ENCODE measurements at places on chromosomes 12 and 14.

GRCh38 chr14:52724360-52724644 lies 5.7 kb upstream of the STYX start:
- no peak for DNase-seq

DNA sequence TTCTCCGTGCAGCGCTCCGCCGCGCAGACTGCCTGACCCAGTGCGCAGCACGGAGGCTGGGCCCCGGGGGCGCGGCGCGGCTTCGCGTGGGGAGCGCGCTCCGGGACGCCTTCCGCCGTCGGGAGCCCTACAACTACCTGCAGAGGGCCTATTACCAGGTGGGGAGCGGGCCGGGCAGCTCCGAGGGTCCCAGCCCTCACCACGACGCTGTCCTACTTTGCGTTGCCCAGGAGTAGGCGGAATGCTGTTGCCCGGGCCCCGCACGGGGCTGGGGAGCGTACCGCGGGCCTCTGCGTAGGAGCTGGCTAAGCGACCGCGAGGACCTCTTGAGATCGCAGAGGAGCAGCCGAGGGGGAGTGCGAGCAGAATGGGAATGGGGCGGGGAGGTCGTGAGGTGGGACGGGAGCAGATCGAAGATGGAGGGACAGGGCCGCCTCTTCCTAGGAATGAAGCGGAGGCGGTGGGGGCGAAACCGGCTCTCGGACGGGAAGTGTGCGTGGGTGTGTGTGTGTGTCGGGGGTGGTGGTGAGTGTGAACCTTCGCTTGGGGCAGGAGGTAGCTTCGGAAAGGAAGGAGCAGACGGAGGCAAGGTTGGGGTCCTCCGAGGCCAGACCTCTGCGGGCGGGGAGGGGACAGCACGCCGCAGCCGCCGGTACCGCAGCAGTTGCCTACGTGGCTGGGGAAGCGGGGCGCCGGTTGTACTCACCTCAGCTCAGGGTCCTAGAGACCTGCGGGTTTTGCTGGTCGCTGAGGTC lies 751 bp downstream of the P3H3 start:
- DNase-seq = no peak

DNA sequence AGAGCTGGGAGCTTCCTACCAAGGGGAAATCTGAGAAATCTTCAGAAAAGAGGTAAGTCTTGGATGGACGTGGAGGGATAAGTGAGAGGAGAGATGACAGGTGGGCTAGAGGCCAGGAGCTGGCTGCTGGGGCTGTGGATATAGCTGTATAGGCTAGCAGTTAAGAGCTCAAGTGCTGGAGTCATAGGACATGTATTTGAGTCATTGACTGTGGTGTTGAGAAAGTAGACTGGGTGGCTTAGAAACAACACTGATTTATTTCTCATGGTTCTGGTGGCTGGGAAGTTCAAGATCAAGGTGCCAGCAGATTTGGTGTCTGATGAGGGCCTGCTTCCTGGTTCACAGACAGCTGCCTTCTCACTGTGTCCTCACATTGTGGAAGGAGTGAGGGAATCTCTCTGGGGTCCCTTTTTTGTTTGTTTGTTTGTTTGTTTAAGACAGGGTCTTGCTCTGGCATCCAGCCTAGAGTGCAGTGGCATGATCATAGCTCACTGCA lies 151.1 kb upstream of the FUT8 start:
- DNase-seq = no peak

DNA sequence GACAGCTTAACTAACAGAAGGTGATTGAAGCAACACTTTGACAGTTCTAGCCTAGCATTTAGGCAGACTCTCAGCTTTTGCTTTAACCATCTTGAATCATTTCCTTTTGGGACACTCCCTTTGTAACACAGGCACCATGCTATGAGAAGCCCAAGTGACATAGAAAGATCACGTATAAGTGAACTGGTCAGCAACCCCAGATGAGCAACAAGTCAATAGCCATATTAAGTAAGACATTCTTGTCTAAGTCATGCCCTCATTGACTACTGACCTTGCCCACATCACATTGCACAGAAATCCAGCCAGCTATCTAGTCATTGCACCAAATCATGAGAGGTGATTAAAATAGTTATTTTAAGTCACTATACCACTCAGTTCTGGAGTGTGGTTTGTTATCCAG lies 476.8 kb downstream of the TRHDE start:
- DNase-seq = no peak

DNA sequence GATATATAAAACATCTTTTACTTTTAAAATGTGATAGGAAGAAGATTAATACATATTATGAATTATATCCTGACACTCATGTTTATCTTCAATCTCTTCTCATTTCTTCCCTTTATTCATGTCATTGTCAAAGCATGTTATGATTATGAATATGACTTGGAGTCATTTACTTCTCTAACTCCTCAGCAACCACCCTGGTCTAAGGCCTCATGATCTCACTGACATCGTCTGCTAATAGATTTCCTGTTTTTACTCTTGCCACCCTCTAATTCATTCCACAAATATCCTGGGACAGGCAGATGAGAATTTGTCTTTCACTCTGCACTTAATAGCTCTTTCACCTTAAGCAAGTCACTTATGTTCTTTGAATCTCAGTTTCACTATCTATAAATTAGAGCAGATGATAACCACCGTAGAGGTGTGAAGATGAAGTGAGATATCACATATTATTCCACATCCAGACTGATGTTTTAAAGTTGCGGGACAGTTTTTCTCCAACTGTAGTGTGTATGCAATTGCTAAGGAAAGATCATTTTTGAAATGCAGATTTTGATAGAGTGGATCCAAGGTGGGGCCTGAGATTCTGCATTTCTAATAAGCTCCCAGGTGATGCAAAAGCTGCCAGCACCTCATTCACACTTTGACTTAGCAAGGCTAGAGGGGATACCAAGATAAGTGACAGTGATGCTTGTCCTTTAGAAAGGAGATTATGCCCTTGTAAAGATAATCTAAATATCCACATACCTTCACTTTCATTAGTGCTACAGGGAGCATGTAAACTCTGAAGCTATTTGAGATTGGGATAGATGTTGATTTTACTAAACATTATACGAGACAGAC lies 3.3 kb upstream of the IAPP start:
- DNase-seq = no peak

DNA sequence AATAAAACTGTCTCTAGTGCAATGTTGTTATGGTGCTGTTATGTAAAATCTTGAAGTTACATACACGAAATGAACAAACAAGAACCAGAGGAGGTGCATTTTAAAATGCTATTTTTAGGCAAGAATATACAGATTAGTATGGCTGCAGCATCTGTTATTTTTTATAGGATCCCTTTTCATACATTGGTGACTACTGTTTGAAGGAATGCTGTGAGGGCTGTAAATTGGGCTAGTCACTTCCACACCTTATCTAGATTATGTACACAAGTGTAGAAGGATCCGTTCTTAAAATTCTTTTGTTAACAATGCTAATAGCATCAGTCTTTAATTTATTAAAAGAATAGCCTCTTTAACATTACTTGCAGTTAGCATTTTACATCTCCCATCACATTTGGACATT lies 284.3 kb upstream of the MDGA2 start:
- DNase-seq = no peak

DNA sequence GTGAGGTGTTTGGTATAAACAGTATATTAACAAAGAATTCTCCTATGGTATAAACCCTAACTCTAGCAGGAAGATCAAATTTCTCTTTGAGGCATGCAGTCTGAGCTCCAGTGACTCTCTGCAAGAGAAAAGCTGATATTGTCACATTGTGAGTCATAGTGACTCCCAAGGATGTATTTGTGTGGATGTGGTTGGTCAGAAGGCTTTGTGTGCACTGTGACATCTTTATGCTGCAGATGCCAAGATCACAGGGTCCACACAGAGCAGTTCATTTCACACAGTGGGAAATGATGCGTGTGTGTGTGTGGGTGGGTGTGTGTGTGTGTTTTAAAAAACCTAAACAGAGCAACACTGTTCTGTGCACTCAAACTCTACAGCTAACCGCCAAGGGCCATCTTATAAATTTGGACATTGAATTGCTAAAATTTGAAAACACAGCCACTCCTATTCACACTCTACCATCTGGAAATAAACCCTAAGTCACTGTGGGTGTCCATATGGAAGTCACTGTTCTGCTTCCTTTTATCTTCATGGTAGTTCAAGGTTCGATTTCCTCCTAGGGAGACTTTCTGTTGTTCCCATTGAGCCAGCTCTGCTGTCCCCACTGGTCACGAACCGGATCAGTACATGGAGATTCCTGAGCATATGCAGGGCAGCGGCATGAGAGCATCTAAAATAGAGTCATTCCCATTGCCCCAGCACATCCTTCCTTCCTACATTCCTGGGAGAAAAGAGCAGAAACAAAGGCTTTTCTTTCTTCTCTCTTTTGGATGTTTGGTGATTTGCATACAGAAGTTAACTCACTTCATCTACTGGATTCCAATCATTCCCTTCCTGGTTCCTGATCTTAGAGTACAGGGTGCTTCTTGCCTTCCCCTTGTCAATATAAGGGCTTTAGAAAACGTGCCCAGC lies 727.6 kb downstream of the DIO2 start:
- no peak for DNase-seq

DNA sequence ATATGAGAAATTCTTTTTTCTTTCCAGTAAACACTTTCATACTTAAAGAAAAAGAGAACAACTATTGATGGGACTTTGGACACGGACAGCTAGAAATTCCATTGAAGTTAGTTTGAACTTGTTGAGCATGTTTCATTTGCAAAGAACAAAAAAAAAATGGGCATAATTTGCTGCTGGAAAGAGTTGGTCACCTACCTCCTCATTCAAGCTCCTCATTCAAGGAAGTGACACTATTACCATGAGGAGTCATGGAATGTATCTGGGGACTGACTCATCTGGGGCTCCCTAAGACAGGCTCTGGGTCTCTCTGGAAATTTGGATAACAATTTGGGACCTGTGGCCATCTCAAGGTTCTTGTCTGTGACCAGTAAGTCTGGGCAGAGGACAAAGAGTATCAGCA lies 50.4 kb downstream of the KICS2 start:
- no peak for DNase-seq

DNA sequence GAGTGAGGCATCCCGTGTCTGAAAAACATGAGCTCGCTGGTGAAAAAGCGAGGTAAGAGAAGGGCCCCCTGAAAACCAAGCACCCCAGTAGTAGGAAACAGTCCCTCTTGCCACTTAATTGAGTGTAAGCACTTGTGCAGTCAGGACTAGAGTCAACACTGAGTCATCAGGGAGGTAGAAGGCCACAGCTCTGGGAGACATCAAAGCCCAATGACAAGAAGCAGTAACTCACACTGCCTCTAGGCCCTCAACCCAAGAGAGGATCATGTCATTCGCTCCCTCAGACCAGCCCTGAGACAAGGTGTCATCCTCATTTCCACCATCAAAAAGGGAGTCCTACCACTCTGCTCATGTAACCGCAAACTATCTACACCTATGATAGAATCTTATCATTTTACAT lies 17.8 kb downstream of the POMT2 start:
- no peak for DNase-seq

DNA sequence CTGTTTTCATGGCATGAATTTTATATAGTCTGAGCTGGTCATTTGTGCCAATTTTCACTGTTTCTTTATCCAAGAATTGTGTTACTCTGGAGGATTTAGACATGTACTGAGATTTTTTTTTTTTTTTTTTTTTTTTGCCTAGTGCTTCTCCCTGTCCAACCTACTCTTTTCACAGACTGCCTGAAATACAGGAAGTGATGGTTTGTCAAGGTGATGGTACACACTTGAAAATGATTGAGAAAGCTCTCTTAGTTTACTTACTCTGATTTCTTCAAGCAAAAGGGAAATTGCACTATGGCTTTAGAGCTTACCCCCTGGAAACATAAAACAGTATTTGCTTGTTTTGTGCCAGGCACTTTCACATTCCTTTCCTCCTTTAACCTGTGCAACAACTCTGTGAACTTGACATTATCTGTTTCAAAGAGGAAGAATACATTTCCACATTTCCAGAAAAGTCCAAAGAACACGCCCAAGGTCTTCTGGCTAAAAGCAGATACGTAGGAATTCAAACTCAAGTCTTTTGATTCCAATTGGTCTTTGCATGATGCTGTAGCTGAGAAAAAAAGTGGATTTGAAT lies 181.1 kb downstream of the SLC15A5 start:
- no peak for DNase-seq

GRCh38 chr14:50920482-50921230 lies 23.6 kb downstream of the PYGL start:
- DNase-seq = no peak

DNA sequence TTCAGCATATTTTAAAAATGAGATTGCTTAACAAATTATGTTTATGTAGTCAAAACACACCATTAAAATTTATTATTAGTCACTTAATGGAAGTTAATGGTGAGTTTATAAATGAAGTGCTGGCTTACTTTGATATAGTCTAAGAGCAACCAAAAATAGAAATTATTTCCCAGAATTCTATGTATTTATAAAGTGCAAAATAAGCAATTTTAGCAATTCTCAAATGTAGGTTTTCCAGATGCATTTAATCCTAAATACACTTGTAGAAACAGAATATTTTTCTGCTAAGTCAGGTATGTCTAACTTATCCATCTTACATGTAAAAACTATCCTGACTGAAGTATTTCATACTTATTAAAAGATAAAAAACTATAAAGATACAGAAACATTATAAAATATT lies 11.2 kb downstream of the LMO3 start:
- no peak for DNase-seq

- no peak for DNase-seq
Measured at GRCh38 chr14:53896726-53897125, 59.9 kb downstream of the BMP4 start.

DNA sequence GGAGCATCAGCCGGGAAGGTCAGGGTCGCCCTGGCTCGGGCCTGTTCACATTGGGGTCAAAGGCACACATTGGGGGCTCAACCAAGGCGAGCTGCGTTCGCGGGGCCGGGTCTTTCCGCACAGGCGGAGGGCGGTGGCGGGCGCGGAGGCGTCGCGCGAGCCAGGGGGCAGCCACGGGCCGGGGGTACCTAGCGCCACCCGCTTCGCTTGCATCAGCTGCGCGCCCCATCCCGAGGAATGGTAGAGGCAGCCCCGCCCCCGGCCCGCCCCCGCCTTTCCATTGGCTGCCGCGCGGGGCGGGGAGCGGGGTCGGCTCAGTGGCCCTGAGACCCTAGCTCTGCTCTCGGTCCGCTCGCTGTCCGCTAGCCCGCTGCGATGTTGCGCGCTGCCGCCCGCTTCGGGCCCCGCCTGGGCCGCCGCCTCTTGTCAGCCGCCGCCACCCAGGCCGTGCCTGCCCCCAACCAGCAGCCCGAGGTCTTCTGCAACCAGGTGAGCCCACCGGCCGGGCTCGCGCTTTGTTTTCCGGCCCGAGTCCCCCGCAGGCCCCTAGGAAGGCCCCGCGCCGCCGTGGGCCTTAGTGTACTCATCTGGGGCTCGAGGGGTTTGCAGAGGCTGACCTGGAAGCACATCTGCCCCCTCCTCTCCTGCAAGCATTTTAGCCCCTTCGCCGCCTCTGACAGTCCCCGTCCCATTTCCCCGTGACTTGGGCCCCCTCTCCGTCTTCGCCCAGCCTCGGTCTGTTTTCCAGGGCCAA lies at the start of gene ALDH2:
ALDH2 (plus strand) TSS at position 326 of the 754 bp plus-strand sequence; CDS start at position 376, 50 bp downstream.
- no peak for DNase-seq

GRCh38 chr12:27552886-27553560 lies 29.0 kb downstream of the PPFIBP1 start:
- no peak for DNase-seq

All from stimulated activated CD8-positive, alpha-beta memory T cell treated with anti-CD3 and anti-CD28 coated beads, Interleukin-2, amount 100 ng/mL, for 1 hour (primary cell).